ENCODE measurements at places on chromosomes 5 and 9. TPM values are rescaled to one million over a fixed set of nuclear protein-coding genes. Genes with fewer than 3 reads are reported as not detected.
A peak's percentile ranks its signal among the peaks of the same experiment; 100 is the strongest.

GRCh38 chr9:113620377-113621161 is 157.0 kb downstream of the RGS3 start:
- peak; percentile 90 for DNase-seq

- no peak for DNase-seq
Observed at GRCh38 chr9:295576-295975, 80.9 kb downstream of the DOCK8 start.

The CDKN2B gene
- total RNA-seq: 81.1 TPM

DNA sequence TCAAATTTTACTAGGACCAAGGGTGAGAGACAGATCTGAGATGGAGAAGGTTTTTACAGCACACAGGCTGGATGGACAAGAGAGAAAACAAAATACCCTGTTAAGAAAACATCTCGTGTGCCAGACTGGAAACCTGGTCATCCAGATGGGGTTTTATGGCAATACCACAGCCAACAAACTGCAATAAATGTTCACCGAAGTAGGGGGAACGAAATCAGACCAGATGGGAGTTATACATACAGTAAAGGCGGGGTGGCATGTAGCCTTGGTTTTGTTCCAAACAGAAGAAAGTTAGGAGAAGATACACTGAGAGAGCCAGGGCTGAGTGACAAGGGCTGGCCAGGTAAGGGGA is 63.3 kb downstream of the DCP2 start:
- DNase-seq: no peak

The SPACA9 gene
- 3.5 TPM for total RNA-seq

DNA sequence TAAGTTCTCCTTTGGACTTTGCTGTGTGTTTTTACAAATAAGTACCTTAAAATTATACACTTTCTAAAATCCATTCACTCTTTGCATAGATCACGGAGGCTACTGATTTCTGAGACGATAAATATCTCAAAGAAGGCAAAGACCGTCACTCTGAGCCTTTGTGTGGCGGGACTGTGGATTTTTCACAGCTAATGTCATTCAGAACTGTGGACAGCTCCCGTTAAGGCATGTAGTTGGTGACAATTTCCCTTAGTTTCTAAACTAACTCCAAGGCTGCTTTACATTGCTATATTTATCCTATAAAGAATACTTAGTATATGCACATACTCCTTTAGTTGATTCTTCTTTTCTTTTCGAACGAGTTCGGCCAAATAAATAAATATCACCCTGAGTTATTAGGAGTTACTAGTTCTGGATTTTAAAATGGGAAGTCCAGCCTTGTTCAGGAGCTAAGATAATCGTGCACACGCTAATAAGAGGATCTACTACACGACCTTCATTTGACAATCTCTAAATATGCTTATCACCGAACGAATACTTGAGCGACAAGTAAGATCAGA is 1.8 kb downstream of the HCN1 start:
- DNase-seq: no peak

GRCh38 chr5:18032744-18033143 is 398.5 kb downstream of the TAF11L14 start:
- DNase-seq: no peak

The ALDOB gene
- total RNA-seq: not detected
